NCI-H82 (cell line): ENCODE measurements at places on chromosomes 11 and 22.
A peak's percentile ranks its signal among the peaks of the same experiment; 100 is the strongest.

DNA sequence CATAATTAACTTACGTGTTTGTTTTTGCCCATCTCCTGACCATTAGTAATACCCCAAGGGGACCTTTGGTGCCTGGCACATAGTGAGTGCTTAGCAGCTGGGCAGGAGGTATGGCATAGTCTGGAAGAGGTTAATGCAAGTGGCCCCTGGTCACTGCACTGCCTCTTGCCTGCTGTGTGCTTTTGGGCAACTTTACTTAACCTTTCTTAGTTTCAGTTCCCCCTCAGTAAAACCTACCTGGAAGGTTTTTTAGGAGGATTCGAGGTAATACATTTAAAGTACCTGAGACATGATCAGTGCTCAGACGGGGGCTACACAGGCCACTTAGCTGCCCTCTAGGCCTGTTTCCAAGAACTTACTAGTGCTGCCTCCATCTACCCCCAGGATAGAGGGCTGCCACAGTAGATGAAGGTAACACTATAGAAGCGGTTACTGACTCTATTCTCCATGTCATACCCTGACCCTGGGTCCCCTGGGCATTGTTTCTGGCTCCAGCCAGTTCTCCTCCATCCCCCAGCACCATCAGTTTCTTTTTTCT, 3.3 kb downstream of the POLD4 start:
- no peak for DNase-seq

- peak; percentile 92 for DNase-seq
These were observed at the start of gene NFAM1 for GRCh38 chr22:42432020-42432596. TSS of gene NFAM1 (minus strand) at chr22:42432403. CDS start at chr22:42432357, 46 bp downstream.

DNA sequence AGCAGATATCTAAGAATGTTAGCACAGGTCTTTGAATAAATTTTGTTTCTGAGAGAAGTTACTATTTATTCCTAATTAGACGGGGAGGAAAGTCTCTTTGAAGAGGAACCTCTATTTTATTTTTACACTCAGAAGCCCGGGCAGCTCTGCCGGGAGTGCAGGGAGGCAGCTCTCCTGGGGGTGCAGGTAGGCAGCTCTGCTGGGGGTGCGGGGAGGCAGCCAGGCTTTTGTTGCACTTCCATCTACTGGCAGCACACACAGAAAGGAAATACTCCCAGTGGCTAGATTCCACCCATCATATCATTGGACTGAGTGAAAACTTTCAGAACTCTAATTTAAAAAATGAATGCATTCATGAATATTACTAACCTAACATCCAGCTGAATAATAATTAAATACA, 24.6 kb downstream of the OR10A6 start:
- no peak for DNase-seq

DNA sequence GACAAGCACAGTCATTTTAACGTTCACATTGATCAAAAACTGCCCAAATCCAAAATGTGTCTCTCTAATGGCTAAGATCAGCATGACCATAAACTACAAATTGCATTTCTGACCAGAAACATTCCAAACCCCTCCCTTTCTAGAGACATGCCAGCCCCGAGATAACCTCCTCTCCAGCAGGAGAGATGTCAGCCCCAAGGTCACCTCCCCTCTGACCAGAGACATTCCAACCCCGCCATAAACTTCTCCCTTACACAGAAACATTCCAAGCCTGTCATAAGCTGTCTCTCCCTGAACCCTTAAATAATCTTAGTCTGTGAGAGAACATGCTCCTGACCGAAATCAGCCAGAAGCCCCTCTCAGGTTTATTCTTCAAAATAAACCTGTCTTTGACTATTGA, 6.6 kb upstream of the EXT2 start:
- DNase-seq, result no peak

DNA sequence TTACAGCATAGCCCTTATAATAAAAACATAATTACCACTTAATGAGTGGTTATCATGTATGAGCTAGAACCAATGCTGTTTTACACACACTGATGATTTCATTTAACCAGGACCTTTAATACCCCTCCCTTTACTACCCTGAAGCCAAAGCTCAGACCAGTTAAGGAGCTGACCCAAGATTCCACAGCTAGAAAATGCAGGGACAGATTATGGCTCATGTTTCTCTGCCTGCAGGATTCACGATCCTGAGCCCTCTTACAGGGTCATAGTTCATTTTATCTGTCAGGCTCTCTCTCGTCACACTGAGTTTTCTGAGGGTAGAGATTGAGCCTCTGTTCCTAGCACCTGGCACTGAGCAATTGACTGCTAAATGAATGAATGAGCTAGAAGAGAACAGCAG, 27.4 kb downstream of the TUB start:
- DNase-seq, result peak; percentile 34

DNA sequence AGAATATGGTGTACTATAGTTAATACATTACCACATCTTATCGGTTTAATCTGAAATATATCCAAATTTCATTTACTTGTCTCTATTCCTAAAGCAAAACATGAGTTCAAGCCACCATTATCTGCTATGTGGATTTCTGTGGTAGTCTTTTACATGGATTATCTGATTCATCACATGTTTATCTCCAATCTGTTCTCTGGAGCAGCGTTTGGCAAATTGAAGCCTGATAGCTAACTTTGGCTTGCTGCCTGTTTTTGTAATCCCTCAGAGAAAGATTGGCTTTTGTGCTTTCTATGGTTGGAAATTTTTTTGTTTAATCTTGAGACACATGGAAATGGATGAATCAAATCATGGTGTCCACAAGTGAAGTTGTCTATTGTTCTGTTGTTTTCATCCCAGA, 274.3 kb downstream of the JRKL start:
- DNase-seq, result peak; percentile 56

DNA sequence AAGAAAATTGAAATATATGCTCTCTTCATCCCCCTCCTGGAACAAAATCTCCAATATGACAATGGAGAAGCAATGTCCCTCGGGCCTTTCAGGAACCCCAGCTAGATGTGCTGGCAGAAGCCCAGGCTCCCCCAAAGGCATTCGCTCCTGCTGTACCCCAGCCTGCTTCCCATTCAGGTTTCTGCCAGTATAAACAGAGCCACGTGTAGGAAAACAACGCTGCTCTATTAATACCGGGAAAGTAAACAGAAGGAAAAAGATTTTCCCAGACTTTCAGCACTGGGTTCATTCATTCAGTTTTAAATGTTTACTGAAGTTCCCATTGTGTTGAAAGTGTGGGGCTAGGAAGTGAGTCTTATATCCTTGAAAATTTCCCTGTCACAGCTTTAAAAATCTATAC, 147.1 kb downstream of the CADM1 start:
- DNase-seq, result no peak

- DNase-seq, result peak; percentile 4
These were observed 10.8 kb upstream of the LDHA start for GRCh38 chr11:18383388-18384156.

- peak; percentile 40 for DNase-seq
These were observed 24.0 kb upstream of the SC5D start for GRCh38 chr11:121268581-121268980.

GRCh38 chr11:121540627-121541026, 87.9 kb upstream of the SORL1-AS1 start:
- no peak for DNase-seq

GRCh38 chr11:65645710-65646109, 7.8 kb downstream of the SIPA1 start:
- DNase-seq, result no peak

- DNase-seq, result no peak
These were observed 98.7 kb downstream of the MPPED1 start for GRCh38 chr22:43510281-43511070.

- DNase-seq, result peak; percentile 15
These were observed at the start of gene TUBA8 for GRCh38 chr22:18110194-18110953. TSS of gene TUBA8 (plus strand) at chr22:18110809. CDS start at chr22:18110866, 57 bp downstream.

GRCh38 chr11:95884376-95884775, 39.5 kb downstream of the MTMR2 start:
- DNase-seq, result no peak

GRCh38 chr11:100397401-100397800, 289.7 kb upstream of the ARHGAP42 start:
- no peak for DNase-seq

DNA sequence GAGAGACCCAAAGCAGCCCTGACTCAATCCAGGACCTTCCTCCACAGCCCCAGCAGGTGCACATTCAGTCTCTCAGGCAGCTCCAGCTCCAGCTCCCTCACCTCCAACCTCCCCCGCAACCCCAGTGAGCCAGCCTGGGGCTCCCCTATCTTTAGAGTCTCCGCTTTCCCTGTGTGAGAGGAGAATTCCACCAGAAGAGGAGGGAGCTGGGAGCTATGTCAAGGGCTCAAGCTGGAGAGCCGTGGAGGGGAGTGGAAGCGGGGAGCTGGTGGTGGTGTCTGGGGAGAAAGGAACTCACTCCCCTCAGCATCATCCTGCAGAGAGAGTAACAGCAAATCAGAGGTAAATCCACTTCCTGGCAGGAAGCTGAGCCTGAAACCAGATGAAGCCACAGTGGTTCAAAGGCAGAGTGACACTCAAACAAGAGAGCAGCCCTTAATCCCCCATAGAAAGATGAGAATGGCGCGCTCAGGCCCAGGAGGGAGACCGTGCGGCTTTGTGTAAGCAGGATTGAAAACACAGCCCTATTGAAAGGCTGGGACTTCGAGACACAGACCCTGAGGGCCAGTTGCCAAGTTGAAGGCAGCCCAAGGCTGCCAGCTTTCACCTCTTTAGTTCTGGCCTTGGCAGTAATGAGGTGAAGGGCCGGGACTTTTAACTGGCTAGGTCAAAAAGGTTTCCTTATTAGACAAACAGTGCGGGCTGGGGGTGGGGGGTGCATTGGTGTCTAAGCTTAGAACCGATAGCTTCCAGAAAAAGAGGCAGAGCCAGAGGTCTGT, 21.4 kb upstream of the CDON start:
- peak; percentile 46 for DNase-seq

DNA sequence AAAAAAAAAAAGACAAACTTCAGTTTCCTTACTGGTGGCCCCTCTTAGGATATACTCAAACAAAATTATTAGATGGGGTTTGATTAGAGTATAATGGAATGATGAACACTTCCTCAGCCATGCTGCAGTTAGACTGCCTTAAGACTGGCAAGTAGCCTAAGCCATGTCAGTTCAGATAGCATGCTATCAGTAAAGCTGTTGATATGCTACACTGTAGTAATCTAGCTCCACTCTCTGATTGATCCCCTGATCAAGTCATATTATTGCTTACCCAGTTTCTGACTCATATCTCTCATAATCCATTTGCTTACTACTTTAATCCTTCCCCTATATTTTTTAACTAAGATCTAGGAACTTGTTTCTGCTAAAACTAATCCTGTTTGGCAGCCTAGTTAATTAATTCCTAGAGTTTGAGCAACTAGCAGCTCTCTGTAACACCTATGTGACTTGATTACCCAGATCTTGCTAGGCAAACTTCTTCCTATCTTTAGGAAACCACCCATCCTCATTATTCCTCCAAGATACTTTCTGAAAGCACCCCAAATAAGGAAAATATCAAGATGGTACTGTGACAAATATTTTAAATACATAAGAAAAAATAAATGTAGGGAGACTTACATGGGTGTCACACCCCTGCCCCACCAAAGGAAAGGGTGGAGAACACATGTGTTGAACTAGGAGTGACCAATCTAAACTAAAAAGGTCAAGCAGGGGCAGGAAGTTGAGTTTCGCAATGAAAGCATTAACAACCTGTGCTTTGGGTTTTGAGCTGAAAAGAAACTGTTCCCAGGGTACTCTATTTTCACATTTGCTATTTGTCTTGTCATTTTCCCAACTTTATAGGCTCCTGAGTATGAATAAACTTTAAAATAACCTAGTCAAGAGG, 43.2 kb downstream of the PIK3C2A start:
- peak; percentile 25 for DNase-seq

GRCh38 chr11:65498042-65498726, 661 bp upstream of the MALAT1 start:
- peak; percentile 76 for DNase-seq

DNA sequence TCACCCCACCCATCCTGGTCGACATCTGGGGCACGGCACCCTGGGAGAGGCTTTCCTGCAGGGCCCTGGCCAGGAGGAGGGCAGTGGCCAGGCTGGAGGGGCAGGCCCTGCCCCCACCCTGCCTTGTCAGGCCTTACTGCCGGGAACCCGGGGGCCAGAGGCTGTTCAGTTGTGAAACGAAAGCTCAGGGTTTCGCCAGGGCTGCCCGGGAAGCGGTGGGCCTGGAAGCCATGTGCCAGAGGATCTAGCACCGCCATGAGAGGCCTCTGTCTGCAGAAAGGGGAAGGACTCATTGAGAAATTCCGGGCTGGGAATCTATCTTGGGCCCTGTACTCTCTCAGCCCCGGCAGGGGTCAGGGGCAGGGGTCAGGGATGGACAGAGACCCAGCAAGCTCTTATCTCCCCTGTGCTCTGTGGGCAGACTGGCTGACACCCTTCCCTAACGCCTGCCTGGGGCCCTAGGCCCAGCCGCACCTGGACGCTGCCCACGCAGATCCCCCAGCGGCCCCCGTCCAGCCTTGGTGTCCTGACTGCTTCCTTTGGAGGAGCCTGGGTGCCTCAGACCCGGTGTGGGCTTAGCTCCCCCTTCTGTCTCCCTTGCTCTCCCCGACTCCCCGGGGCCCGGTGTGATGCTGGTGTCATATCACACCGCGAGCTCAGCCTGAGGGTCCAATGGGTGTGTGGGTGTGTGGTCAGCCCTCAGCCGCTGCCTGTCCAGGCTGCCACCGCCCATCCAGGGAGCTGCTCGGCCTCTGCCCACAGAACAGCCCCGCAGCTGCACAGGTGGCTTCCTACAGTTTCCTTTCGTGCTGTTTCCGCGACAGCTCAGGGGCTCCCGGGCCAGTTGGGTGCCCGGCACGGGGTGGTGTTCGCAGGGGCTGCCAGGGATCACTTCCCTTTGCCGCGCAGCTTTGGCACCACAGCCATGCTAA, 6.5 kb downstream of the PIM3 start:
- DNase-seq, result no peak

- DNase-seq, result no peak
These were observed 214.4 kb downstream of the ETS1 start for GRCh38 chr11:128372977-128373376.

GRCh38 chr11:9601876-9602199, 28.4 kb downstream of the WEE1 start:
- DNase-seq, result no peak

DNA sequence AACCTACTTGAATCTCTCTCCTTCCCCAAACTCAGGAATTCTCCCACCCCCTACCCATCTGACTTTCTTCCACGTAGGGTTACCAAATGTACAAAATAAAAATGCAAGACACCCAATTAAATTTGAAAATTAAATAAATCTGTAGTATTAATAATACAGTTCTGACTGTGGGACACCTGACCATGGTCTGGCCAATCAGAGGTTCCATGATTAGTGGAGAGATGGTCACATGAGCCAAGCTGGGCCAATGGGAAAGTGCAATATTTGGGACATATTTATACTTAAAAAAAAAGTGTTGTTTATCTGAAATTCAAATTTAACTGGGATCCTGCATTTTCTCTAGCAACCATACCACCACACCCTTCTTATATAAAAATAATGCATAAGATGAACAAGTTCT, 29.8 kb upstream of the ASPHD2 start:
- no peak for DNase-seq

- DNase-seq, result peak; percentile 66
These were observed 12.1 kb downstream of the OAF start for GRCh38 chr11:120222916-120223315.

GRCh38 chr11:127943763-127944162, 643.6 kb downstream of the ETS1 start:
- no peak for DNase-seq
